ENCODE measurements at places on chromosomes 16 and 17. TPM values are rescaled to one million over a fixed set of nuclear protein-coding genes. Genes with fewer than 3 reads are reported as not detected.

Gene CEP295NL
- total RNA-seq: 1.5 TPM

Gene C17orf113
- 0.72 TPM for total RNA-seq

Gene MAF
- 0.24 TPM for total RNA-seq

Gene ZNF469
- total RNA-seq: 0.11 TPM

Gene STAT3
- total RNA-seq: 60.5 TPM

All from A673 (cell line).